Smooth muscle cell of the brain vasculature (primary cell): ENCODE measurements at places on chromosomes 6 and 20.

GRCh38 chr6:27049863-27050781 lies 197.4 kb upstream of the PRSS16 start:
- no peak for DNase-seq

- no peak for DNase-seq
These were observed 4.0 kb downstream of the KIZ start for GRCh38 chr20:21129861-21130260.

- no peak for DNase-seq
These were observed 1.9 kb downstream of the CHD6 start for GRCh38 chr20:41616228-41616627.

GRCh38 chr6:84332139-84333034 lies 104.9 kb upstream of the CEP162 start:
- no peak for DNase-seq

DNA sequence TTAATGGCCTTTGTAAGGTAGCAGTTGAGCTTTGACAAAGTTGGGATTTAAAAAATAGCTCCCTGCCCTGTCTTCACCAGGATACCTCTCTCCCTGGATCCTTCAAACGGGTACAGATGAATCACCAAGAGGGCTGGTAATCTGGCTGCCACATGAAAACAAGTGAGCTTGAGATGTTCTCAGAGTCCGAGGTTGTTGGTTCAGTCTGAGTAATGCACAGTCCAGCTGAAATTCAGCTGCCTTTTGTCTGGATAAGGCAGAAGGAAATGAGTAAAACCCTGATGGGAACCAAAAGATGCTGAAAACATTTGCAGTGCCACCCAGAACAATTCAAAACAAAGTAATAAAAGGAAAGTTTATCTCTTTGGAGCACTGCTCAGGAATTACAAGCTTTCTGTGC lies 86.8 kb downstream of the GJA1 start:
- DNase-seq: peak; percentile 72

- DNase-seq: no peak
These were observed 14.0 kb downstream of the CST3 start for GRCh38 chr20:23623666-23624323.

DNA sequence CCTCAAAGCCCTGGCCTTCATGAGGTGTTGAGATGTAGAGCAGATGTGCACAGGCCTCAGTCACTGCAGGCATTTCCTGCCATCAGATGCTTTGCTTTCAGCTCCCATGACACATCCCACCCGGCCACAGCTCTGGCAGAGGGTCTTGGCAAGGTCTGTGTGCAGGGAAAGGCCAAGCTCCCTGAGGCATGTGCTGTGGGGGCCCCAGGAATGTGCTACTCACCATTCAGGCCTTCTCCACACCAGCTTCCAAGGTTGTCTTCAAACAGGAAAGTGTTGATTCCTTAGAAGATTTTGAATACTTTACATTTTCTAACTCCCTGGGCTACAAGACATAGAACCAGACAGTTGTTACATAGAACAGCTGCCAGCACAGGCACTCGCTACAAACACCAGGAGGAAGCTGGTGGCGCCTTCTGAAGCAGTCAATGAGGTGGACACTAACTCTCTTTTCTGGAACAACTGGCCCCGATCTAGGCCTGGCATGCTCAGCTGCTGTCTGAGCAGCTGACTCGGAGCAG lies 27.8 kb downstream of the CASS4 start:
- peak; percentile 47 for DNase-seq

DNA sequence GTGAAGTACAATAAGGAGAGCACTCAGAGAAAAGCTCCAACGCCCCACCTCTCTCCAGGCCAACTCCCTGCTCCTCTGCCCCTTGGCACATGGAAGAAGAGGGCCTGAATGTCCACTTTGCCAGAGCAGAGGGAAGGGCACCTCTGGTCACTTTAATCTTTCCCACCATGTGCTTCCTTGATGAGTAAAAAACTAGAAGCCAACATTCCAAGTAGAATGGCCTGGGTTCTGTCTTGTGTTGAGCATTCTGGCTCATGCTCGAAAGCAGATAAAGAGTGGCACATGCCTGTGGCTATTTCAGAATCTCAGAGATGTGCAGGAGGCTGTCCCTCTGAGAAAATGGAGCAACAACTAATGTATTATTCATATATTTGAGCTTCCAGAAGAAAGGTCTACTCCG lies 177.4 kb upstream of the PLN start:
- DNase-seq: no peak

- DNase-seq: no peak
These were observed 9.8 kb downstream of the NEDD9 start for GRCh38 chr6:11222385-11223277.

DNA sequence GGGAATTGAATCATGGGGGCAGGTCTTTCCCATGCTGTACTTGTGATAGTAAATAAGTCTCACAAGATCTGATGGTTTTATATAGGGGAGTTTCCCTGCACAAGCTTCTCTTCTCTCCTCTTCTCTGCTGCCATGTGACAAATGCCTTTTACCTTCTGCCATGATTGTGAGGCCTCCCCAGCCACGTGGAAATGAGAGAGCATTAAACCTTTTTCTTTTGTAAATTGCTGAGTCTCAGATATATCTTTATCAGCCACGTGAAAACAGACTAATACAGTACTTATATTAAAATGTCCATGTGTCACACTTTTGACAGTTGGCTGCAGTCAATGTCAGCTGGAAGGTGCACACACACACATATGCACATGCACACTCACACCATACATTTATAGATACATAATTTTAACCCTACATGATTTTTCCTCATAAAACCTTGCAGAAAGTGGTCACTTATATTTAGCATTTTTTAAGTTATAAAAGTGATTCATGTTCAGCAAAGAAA lies 128.9 kb downstream of the OTOR start:
- no peak for DNase-seq

DNA sequence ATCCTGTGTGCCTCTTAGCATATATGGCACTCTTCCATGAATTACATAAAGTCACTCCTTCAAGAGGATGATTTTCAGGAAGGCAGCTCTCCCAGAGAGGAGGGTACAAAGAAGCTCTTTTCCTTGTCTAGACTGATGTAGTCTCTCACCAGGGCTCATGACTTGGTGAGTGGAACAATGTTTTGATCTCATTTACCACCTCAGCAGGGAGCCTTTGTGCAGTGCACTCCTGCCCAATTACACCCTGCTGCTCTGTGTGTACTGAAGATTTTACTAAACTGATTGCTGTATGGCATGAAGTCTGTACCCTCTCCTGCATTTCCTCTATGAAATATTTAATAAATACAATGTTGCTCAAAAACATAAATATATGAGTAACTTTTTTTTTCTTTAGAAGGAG lies 598.3 kb upstream of the HS3ST5 start:
- DNase-seq: no peak

DNA sequence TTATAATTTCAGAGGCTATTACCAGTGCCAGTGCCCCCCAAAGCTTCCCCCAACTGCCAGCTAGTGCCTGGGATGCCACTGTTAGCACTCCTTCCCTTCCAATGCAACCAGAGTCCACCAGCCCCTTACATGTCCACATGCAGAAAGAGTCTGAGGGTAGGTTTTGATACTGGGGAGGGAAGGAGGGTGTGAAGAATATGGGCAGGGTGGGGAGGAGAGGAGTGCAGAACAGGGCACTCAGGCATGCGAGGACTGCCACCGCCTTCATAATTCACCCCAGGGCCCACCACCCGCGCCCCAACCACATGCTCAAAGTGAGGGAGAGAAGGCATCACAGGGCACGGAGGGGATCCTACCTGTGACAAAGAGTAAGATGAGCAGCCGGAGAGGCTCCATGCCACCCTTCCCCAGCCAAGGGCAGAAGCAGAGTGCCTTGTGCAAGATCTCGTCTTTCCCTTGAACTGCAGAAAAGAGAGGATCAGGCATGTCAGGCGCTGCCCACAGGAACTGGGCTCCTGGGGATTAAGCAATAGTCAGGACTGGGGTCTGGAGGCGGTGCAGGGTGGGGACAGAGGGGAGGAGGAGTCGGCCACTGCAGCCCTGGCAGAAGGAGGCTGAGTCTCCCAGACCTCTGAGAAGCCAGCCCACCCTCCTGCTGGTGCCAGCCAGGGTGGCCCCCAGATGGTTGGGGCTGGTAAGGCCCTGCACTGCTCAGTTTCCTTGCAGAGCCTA lies at the start of gene TREM2:
TREM2 (minus strand) TSS at position 430 of the 732 bp plus-strand sequence; CDS start at position 396, 34 bp downstream.
- no peak for DNase-seq

- DNase-seq: no peak
These were observed 3.6 kb downstream of the TBCC start for GRCh38 chr6:42742116-42742894.

DNA sequence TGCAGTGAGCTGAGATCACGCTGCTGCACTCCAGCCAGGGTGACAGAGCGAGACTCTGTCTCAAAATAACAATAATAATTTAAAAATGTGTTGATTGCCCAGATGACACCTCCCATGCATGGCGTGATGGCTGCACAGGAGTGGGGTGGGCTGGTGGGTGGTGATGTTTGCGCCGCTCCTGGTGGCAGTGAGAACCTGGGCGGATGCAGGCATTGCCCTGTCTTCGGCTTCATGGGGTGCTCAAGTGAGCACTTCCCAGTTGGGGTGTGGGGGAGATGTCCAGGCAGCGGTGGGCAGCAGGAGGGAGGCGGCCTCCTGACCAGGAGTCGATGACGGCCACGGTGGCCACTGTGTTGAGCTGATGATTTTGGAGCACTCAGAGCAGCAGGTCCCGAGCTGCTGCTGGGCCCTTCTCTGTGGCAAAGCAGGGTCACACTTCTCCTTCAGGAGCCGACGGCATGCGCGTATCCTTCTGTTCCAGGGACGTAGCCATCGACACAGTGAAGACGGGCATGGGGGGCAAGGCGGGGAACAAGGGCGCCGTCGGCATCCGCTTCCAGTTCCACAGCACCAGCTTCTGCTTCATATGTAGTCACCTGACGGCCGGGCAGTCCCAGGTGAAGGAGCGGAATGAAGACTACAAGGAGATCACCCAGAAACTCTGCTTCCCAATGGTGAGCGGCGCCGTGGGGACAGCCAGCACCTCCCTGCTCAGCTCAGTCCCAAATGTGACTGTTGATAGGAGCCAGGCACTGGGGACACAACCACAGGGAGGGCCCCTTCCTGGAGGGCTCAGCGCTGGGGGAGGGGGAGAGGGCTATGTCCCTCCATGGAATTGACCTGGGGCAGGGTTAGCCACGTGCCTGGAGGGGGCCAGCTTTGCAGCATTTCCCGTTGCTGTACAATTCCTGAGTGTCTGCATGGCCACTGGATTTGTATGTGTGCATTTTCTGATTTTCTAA lies 89.7 kb downstream of the SYNJ2 start:
- DNase-seq: no peak

GRCh38 chr6:137536104-137536773 lies 42.0 kb upstream of the OLIG3 start:
- DNase-seq: no peak

- no peak for DNase-seq
These were observed 24.4 kb upstream of the SLC22A7 start for GRCh38 chr6:43273707-43274106.

DNA sequence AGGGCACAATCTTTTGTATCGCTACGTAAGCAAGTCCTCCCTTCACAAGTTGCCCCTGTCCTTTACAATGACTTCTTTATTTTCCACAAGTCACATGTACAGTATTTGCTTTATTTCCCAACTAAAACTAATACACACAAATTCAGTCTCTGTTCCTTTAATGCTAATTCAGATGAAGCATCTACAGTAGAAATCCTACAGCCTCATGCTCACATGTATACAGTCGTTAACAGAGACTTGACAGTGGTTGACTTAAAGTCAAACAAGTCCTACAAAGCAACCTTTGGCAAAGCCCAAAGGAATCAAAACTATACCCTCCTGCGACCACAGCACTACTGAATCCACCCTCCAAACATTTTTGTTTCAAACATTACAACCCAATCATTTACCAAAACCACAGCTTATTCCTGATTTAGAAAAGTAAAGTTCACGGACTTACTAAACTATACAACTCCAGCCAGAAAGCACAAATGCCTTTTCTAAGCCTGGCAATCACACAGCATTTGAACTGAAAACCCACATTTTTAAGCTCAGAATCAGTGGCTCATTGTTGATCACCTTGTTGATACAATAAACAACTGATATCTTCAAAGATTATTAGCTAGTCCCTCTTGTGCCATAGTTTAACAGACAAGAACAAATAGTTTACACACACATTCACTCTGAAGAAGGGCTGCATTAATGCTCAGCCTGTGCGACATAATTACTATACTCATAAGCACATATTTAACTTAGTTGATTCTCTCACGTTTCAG lies 70.9 kb upstream of the NHSL1 start:
- no peak for DNase-seq

GRCh38 chr6:141510803-141511202 lies 621.9 kb upstream of the GJE1 start:
- no peak for DNase-seq

DNA sequence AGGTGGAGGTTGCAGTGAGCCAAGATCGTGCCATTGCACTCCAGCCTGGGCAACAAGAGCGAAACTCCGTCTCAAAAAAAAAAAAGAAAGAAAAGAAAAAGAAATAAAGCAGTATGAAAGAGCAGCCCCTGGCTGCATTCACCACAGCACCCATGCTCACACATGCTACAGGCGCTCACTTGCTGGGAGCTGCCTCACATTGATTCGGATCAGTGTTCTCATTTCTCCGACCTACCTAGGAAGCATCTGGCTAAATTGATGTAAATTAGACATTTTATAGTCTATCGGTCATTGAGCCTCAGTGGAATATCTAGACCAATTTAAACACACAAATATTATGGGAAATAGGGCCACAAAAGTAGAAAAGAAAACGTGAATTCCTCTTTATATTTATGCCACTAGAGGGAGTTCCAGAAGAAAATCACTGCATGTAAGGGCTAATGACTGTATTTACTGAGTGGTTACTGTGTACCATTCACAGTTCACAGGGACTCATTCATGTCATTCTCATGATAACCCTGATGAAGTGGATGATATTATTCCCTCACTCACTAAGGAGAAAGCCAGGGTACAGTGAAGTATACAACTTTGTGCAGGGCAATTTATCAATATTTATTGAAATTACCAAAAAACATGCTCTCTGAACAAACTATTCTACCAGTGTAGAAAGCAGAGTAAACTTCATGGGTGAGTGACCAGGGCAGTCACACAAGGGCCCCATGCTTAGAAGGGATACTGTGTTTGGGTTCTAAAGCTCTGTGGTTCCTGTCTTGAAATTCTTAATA lies 5.3 kb upstream of the MOG start:
- no peak for DNase-seq

DNA sequence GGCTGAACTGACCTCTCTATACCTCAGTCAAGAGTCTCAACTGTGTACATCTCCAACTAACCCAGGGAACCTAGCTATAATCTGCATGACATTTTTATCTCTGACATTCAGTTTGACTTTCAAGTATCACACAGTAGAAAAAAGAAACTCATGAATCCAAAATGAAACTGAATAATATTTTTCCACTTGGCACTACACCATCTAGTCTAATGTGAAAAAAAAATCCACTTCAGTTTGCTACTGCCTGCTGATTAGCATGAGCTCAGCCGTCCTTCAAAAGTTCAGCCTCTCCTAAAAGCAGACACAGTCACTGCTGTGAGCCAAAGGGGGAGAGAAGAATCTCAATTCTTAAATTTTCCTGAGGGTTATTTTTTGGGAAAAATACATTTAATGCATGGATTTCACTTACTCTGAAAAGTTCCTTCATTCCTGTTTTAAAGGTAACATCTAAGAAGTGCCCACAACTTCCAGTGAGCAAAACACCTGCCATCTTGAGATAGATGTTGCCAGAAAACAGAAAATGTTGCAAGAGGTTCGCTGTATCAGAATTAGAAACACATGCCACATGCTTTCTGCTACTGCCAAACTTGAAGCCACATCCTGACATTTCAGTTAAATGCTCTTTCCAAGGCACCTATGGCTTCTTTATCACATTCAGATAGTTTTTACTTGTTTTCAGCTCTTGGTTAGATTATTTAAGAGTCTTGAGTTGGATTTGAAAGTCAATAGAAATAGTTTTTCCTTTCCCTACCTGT lies 95.4 kb downstream of the MKKS start:
- no peak for DNase-seq
